Posterior vena cava (tissue), 2 donors: ENCODE measurements at places on chromosomes 6 and 20. TPM values are rescaled to one million over a fixed set of nuclear protein-coding genes. Genes with fewer than 3 reads are reported as not detected.

DNA sequence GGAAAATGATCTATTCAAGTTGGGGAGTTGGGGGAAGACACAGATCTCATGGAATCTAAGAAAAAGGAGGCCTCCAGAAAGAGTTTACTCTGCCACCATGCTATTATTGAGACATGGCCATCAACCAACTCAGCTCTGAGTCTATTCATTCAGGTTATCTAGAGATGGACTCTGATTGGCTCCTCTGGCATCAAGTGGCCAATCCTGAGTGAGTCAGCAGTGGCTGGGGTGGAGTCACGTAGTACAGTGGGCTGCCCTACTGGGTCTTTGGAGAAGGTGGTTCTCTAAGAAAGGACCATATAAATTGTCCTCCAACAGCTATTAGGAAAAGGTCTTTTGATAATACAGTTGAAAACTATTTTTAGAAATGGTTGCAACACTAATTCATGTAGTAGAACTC is 42.1 kb downstream of the LYRM2 start:
- no peak for DNase-seq

DNA sequence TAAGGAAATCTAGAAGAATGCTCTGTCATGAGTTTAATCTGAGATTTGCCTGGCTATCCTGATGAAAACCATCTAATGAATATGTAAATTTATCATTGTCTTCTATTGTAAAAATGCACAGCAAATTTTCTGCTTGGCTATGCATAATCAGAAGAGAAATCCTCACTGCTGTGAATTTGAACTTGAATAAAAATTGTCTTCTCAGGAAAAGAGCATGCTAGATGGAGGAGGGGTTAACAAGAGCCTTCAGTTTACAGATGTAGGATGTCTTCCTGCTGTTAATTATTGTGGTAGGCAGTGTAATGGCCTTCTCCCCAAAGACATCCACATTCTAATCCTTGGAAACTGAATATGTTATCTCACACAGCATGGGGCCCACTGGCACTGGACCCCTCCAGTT is 45.8 kb downstream of the ANKEF1 start:
- no peak for DNase-seq

DNA sequence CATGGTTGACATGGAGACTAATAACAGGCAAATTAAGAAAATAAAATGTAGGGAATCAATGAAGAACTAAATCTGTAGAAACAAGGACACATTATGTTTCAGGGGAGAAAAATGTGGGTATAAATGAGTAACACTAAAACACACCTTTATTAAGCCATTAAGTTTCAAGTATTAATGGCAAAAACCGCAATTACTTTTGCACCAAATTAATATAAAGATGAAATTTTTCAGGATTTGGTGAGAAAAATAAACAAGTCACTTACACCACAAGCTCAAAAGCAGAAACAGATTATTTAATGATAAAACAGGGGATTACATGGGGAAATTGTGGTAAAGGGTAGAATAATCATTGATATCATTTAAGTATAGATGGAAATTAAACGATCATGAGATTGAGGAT is 793.8 kb upstream of the FLRT3 start:
- DNase-seq, result no peak

DNA sequence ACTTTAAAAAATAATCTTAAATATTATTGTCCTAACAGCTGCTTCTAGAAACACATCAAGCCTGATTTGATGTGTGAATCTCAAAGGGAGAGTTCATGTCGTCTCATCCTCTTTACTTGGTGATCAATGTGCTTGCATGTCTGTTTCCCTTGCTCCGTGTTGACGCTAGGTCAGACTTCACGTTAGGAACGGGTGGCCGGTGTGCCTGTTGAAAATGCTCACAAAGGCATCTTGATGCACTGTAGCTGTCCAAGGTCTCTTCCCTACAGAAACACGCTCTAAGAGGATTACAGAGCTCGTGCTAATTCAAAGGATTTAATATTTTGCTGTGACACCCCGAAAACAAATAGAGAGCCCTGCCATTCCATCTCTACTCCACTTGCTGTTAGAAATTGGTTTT is 84.6 kb downstream of the ID4 start:
- no peak for DNase-seq

GRCh38 chr20:32829311-32830005 is 9.7 kb downstream of the MAPRE1 start:
- DNase-seq, result no peak

GRCh38 chr6:111761783-111762312 is 111.4 kb downstream of the FYN start:
- DNase-seq, result no peak

DNA sequence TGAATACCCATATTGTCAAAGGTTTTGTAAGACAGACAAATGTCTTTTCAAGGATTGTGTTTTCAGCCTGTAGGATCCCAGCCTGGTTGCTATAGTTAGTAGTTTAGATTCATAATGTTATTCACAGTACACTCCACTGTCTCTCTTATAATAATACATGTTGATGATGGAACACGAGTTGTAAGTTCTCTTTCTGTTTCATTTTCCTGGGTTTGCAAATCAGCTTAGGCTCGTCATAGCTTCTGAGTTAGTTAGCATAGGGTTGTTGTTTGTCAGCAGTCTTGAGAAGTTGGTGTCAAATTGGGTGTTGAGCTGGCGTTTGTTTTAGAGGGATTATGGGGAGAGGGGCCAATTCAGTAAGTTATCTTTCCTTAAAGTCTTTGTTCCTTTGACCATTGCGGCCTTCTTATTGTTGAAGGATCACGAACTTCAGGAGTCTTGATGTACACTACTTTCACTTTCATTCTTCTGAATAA is 45.8 kb downstream of the QKI start:
- DNase-seq, result no peak

DNA sequence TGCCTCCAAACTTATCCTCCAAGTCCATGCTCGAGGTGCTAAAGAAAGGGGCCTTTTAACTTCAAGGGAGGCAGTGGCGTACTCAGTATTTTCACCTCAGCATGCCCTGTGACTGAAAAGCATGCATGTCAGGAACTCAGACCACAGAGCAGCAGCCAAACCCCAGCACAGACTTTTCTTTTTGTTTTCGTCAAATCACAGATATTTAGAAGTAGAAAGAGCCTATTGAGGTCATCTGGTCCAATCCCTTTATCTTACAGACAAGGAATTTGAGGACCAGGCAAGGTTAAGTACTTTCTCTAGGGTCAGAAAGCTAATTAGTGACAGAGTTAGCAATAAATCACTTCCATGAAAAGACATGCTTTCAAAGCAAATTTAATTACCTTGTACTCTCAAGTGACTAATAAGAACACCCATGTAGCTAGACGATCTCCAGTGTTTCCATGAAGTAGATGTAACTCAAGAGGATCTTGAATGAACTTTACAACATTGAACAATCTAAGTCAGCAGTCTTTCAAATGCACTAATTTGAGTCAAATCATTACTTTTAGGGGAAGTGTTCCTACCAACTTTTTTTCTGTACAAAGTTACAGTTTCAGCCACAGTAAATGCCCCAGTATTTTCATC is 35.9 kb downstream of the MOXD1 start:
- no peak for DNase-seq

GRCh38 chr6:112760831-112761230 is 413.7 kb downstream of the RFPL4B start:
- DNase-seq, result no peak

DNA sequence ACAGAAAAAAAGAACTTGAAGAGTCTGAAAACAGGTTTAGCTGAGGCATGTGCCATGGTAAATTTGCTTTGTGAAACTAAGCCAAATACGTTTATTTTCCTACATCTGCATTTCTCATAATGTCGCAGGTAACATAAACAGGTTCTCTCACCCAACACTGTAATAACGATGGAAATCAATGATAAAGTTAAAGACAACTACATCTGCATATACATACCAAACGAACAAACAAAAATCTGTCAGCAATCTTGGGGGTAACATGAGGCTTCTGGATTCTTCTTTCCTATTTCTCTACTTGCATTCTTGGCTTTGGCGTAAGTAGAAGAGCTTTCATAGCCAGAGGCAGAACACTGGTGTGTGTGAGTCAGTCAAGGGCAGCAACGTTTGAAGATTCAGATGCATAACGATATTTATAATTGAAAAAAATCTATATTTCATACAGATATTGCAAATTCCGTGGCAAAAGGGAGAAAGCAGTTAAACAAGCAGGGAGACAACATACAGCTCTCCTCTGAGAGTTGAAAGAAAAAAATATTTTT is 195.1 kb downstream of the EDN1 start:
- no peak for DNase-seq

DNA sequence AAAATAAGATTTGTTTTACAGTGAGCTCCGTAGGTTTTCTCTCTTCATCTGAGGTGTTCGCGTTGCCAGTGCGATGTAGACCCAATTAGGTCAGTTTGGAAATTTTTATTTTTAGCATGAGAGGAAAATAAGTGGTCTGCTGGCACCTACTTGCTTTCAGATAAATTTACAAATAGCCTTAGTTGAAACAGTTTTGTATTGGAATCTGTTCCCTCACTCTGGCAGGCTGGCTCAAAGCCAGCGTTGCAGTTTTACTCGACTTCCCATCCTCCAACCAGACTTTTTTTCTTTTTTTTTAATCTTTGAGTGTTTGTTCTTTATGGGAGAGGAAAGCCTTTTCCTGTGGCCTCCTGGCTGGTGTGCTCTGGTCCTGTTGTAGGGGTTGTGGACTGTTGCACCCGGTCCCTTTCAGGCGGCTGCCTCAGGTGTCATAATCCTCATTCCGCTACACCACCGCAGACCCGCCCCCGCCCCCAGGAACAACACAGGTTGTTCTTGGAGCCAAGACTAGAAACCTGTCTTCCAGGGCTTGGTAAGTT is 46.7 kb downstream of the TIAM2 start:
- DNase-seq, result no peak

GRCh38 chr6:150891888-150892485 is 26.5 kb downstream of the MTHFD1L start:
- DNase-seq, result peak; percentile 76

DNA sequence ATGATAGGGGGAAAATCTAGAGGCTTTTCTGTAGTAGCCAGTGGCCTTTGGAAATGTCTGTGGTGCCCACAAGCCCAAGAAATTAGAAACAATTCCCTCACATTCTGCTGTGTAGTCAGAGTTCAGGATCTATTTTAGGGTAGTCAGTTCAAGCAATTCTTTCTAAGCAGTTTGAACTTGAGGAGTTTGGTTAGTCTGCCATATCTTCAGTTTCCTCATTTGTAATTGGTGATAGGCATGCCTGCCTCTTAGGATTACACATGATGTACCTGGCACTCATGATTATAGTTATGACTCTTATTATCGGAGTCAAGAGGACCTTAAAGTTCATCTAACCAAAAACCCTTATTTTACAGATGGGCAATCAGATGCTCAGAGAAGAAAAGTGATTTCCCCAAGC is 21.2 kb upstream of the MEP1A start:
- DNase-seq, result no peak

GRCh38 chr6:28371706-28372451 is 22.1 kb downstream of the ZKSCAN3 start:
- no peak for DNase-seq

DNA sequence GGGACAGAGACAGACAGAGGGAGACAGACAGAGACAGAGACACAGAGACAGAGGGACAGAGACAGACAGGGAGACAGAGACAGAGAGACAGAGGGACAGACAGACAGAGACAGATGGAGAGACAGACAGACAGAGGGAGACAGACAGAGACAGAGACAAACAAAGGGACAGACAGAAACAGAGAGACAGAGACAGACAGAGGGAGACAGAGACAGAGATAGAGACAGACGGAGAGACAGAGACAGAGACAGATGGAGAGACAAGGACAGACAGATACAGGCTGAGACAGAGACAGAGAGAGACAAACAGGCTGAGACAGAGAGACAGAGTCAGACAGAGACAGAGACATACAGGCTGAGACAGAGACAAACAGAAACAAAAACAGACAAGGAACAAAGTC is 39.4 kb upstream of the PHACTR3 start:
- DNase-seq, result no peak

- no peak for DNase-seq
Observed at GRCh38 chr6:136614994-136615393, 64.8 kb upstream of the MAP7 start.

DNA sequence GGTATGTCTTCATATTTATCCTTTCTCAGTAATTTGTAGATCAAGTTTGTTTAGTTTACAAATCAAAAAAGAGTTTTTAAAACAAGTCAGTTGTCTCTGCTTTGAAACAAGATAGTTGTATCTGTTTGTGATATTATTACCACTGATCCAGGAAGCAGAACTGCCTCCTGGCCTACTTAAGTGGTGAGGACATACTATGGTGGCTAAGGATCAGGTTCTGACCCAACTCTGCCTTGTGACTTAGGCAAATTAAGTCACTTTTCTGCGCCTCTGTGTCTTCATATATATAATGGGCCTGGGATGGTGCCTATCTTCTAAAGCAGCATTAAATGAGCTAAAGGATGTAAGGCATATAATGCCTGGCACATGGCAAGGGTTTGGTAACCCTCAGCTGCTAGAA is 8.7 kb downstream of the ANKS1A start:
- DNase-seq, result no peak

DNA sequence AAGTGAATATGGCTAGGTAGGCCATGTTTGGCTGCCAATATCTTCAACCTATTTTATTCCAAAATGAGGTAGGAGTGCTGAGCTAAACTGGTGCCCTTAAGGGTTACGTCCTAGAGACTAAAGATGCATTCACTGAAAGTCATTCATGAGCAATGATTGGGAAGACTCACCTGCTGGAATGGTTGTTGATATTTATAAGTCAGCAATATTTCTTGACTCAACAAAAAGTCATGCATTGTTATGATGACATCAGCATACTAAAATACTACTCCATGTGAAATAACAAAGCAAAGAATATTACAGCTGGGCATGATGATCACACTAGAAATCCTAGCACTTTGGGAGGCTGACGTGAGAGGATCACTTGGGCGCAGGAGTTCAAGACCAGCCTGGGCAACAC is 17.6 kb upstream of the NUP153 start:
- DNase-seq, result no peak

- DNase-seq, result peak; percentile 88
Observed at GRCh38 chr20:19026121-19026878, 186.1 kb upstream of the SLC24A3 start.

- DNase-seq, result no peak
Observed at GRCh38 chr6:147194652-147195411, 9.4 kb upstream of the STXBP5 start.

The PHACTR1 gene
- total RNA-seq, result 9.0 TPM

The BPIFB1 gene
- total RNA-seq, result not detected

The VIP gene
- 0.32 TPM for total RNA-seq

The ZNF391 gene
- 2.4 TPM for total RNA-seq

The PGBD1 gene
- 6.4 TPM for total RNA-seq

The NKAIN2 gene
- total RNA-seq, result 0.81 TPM

The NUS1 gene
- total RNA-seq, result 36.3 TPM

The TAB2 gene
- total RNA-seq, result 73.2 TPM

The NOX3 gene
- not detected for total RNA-seq

The EMILIN3 gene
- total RNA-seq, result 1.4 TPM

The MYB gene
- 0.23 TPM for total RNA-seq

The OR12D3 gene
- not detected for total RNA-seq

The ADGB gene
- total RNA-seq, result not detected

The MCM8 gene
- 4.4 TPM for total RNA-seq

The TENT5A gene
- total RNA-seq, result 43.6 TPM

The RARS2 gene
- total RNA-seq, result 40.1 TPM

The TNFAIP3 gene
- 19.0 TPM for total RNA-seq

The DCBLD1 gene
- 7.6 TPM for total RNA-seq

The KCNQ2 gene
- total RNA-seq, result not detected

The KIF25 gene
- total RNA-seq, result not detected

The CCN5 gene
- total RNA-seq, result 342 TPM

The MATN4 gene
- total RNA-seq, result 0.29 TPM

The CD24 gene
- total RNA-seq, result 3.0 TPM

The TNXB gene
- 189 TPM for total RNA-seq
